ENCODE measurements at places on chromosomes 3 and 15. TPM values are rescaled to one million over a fixed set of nuclear protein-coding genes. Genes with fewer than 3 reads are reported as not detected.

GUCA1C gene
- total RNA-seq = not detected

DGKG gene
- 1.4 TPM for total RNA-seq

SERINC4 gene
- 0.18 TPM for total RNA-seq

SI gene
- total RNA-seq = not detected

LPP gene
- 63.6 TPM for total RNA-seq
